ENCODE measurements at places on chromosomes 6 and 20.
A peak's percentile ranks its signal among the peaks of the same experiment; 100 is the strongest.

DNA sequence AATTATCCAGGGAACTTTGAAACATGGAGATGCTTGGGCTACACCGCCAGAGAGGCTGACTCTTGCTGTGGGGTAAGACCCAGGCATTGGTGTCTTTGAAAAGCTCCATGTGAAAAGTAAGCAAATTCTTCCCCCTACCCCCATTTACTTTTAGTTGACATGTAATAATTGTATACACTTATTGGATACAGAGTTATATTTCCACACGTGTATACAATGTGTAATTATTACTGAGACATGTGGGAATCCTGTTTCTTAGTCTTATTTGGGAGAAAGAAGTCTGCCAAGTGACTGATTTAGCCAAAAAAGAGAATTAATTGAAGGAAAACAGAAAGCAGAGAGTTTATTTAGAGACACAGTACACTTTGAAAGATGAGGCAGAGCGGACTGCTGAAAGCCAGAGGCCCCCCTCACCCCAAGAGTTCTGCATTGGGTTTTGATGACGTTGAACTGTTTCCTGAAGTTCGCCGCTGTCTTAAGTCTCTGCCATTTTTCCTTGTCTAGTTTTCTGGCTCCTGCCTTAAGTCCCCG lies 193.8 kb downstream of the PACRG start:
- no peak for DNase-seq

- no peak for DNase-seq
Observed at GRCh38 chr6:120141601-120142000, 792.0 kb upstream of the MAN1A1 start.

DNA sequence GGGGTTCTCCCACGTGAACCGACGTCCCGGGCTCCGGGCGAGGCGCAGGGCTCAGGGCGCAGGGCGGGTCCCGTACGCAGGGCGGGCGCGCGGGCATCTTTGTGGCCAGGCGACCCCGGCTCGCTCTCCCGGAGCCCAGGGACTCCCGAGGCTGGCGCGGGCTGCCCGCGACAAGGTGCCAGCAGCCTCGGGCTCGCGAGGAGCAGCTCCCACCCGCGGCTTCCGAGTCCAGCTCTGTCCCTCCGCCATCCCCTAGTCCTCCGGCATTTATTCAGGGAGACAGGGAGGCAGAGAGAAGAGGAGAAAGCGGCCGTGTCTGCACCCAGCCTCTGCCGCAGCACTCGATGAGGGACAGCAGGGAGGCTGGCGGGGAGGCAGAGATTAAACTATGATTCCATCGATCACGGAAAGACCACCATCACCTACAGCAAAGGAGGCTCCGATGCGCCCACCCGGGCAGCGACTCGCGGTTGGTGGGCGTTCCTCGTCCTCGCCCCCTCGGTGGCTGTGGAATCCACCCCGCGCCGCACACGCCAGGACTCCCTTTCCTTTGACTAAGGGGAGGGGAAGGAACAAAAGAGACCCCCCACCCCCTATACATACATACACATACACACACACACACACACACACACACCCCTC lies 1.1 kb downstream of the RGS17 start:
- DNase-seq: no peak

DNA sequence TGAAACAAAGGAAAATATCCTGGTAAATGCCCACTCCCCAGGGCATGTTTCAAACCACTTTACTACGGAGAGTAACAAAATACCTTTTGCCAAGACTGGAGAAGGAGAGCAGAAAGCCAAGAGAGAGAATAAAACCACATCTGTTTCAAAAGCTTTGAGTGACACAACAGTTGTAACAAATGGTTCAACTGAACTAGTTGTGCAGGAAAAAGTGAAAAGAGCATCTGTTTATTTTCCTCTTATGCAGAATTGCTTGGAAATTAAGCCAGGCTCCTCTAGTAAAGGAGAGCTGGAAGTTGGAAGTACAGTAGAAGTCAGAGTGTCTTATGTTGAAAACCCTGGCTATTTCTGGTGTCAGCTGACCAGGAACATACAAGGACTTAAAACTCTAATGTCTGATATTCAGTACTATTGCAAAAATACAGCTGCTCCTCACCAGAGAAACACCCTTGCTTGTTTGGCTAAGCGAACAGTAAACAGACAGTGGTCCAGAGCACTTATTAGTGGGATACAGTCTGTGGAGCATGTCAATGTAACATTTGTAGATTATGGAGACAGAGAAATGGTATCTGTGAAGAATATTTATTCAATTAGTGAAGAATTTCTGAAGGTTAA lies 2.6 kb downstream of the TDRD6 start:
- no peak for DNase-seq

- peak; percentile 32 for DNase-seq
Observed at GRCh38 chr6:99282479-99283062, 66.9 kb downstream of the FAXC start.

GRCh38 chr6:37862430-37862829 lies 42.9 kb downstream of the ZFAND3 start:
- DNase-seq: no peak

- DNase-seq: no peak
Observed at GRCh38 chr20:37903317-37904007, 535 bp downstream of the VSTM2L start.

DNA sequence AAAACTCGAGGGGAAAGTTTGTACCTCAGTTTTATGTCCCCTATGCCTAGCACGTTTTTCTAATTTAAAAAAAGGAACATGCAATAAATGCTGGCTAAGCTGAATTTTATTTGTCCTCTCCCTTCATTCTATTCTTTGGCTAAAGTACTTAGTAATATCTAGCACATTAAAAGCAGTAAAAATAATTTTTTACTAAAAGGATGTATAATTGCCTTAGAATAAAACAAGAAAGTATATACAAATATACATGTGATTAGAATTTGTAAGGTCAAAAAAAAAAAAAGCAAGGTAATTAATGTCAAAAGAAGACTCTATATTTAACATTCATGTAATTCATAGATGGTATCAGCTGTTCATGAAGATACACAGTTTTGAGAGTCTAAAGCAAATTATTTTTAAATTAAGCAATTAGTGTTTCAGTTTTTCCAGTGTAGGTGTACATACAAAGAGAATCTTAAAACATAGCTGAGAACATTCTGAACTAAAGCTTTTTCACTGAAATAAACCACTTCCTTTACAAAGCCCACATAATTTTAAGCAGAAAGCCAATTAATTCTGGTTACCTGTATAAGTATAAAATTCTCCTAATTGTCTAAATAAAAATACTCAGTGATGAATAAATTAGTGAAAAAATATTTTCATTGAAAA lies 32.4 kb downstream of the HBS1L start:
- DNase-seq: no peak

DNA sequence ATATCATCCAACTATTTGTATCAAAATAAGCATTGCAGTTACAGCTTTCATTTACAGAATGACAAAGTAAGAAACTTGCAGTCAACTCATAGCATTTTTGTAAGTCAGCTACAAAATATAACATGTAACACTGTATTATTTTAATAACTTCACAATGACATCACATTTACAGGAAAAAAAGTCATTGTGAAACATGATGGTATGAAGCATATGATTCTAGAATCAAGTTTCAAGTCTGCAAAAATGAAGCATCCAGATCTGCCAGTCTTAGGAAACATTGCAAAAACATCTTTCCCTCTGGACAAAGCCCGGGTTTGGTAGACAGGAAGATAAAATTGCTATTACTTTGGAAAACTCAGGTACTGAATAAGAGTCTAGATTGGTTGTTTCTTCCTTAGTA lies 263.9 kb upstream of the NT5E start:
- no peak for DNase-seq

GRCh38 chr6:116649129-116649528 lies 19.4 kb downstream of the ZUP1 start:
- no peak for DNase-seq

- peak; percentile 16 for DNase-seq
Observed at GRCh38 chr6:119313937-119314884, 35.4 kb downstream of the MAN1A1 start.

GRCh38 chr6:112332274-112332673 lies 14.9 kb upstream of the RFPL4B start:
- no peak for DNase-seq

DNA sequence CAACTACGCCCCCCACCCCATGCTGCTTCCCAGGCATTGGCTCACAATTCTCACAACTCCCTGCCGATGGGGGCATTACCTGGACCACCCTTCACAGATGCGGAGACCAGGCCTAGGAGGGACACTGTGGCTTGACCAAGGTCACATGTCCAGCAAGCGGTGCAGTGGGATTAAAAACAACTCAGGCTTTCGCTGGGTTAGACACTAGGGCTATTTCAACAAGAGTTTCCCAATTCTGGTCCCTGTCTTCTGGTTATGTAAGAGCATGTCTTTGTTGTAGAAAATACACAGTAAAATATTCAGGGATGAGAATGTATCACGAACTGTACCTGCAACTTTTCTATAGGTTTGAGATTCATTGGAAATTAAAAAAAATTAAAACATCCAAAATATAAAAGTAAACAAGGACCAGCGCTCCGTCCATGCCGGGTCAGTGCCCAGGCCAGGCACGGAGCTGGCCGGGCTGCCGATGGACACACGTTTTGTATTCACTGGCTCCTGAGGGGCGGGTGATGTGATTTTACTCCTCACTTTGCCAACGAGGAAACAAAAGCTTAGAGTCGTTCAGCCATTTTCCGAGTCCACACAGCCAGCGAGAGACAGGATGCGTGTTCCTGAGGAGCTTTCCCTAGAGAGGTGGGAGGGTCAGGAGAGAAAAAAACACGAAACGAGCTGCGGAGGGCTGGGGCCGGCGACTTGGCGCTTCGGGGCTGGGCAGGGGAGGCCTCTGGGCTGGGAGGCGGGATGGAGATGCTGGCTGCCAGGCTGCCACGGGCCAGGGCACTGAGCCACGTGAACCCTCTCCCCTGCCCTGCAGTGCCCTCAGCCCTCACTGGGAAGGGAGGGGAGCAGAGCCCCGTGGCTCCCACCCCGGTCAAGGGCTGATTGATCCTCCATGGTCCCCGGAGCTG lies 17.1 kb upstream of the VSTM2L start:
- DNase-seq: no peak

DNA sequence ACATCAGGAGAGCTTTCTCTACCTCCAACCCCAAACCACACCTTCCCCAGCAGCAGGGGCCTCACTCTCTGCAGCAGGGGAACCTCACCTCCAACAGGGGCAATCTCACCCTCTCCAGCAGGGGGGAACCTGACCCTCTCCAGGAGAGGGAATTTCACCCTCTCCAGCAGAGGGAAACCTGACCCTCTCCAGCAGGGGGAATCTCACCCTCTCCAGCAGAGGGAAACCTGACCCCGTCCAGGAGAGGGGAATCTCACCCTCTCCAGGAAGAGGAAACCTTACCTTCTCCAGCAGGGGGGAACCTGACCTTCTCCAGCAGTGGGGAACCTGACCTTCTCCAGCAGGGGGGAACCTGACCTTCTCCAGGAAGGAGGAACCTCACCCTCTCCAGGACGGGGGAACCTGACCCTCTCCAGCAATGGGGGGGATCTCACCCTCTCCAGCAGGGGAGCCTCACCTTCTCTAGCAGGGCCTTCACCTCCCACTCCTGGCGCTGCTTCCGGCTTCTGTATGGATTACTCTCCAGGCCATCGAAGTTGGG lies 3.1 kb downstream of the B3GALT4 start:
- peak; percentile 27 for DNase-seq

DNA sequence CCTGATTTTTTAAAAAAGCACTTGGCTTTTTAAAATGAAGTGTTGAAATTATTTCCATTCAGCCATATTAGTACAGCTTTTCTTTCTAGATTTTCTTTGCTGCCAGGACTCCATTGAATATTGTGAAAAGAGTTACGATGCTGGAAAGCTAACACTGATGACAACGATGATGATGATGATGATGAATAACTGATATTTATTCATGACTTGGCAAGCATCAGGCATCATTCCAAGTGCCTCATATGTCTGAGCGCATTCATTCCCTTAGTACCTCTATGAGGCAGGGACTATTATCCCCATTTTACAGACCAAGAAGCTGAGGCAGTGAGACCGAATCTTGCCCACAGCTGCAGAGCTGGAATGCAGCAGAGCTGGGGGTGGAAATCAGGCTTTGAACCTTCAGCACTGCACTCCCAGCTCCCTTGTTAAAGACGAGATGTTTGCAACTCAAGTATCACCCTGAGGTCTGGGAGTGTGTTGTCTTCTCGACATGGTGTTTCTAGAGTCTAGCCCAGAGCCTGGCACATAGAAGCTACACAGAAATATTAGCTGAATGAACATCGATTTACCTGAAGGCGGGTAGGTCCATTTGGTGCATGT lies 85.5 kb upstream of the FRMD1 start:
- DNase-seq: no peak

DNA sequence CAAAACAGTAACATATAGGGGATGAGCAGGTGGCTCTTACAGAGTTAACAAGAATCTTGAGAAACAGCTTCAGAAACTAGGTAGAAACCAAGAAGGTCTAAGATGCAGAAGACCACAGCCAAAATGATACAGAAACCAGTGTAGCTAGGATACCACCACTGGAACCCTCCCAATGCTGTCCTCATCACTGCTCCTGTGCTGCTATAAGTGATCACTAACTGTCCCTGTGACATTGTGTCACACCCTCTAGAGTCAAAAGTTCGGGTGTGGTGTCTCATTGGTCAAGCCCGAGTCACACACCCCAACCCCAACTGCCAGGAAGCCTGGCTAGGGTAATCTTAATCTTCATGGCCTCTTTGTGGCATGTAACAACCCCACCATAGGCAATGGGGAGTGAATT lies 153.1 kb downstream of the RCAN2 start:
- no peak for DNase-seq

DNA sequence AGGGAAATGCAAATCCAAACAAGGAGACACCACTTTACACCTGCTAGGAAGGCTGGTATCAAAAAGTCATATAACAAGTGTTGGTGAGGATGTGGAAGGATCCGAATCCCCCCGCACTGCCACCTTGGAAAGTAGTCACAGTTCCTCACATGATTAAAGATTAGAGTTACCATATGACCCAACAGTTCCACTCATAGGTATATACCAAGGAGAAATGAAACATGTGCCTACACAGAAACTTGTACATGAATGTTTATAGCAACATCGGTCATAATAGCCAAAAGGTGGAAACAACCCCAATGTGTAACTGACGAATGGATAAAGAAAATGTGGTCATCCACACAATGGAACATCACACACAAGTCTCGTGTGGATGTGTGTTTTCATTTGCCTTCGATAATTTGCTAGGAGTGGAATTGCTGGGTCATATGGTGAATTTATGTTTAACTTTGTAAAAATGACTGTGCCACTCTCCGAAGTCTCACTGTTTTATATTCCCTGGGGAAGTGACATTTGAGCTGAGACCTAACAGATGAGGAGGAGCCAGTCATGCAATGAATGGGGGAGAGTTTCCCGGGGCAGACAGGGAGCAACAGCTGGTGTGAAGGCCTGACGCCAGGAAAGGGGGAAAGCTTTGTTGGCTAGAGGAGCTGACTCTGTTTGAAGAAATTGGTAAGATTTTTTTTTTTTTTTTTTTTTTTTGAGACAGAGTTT lies 125.9 kb upstream of the MLN start:
- no peak for DNase-seq
